ENCODE measurements at places on chromosomes 5 and 9. TPM values are rescaled to one million over a fixed set of nuclear protein-coding genes. Genes with fewer than 3 reads are reported as not detected.

The RAB3C gene
- 0.14 TPM for total RNA-seq

The HRH2 gene
- total RNA-seq, result 0.26 TPM

The TAF1L gene
- total RNA-seq, result 0.04 TPM

The ADGRV1 gene
- total RNA-seq, result 0.04 TPM

The SPOCK1 gene
- total RNA-seq, result 324 TPM

The PCDHB16 gene
- total RNA-seq, result 0.13 TPM

The CETN3 gene
- 9.2 TPM for total RNA-seq

The PCAT7 gene
- not detected for total RNA-seq

The MPDZ gene
- total RNA-seq, result 84.2 TPM

The SET gene
- 795 TPM for total RNA-seq

The PRRX2 gene
- total RNA-seq, result not detected

The OR1K1 gene
- total RNA-seq, result not detected

The CCL21 gene
- total RNA-seq, result not detected

The FOXE1 gene
- total RNA-seq, result not detected

The AIF1L gene
- total RNA-seq, result 64.6 TPM

The CTNNA1 gene
- 527 TPM for total RNA-seq

The ORM2 gene
- total RNA-seq, result not detected

The ELAVL2 gene
- 0.07 TPM for total RNA-seq

The CFAP157 gene
- total RNA-seq, result not detected

The PAEP gene
- total RNA-seq, result not detected

The LHFPL2 gene
- total RNA-seq, result 40.0 TPM

The CDKN2B-AS1 gene
- 0.39 TPM for total RNA-seq

The HTR1A gene
- not detected for total RNA-seq

The STPG3 gene
- not detected for total RNA-seq

The EGFL7 gene
- 500 TPM for total RNA-seq

The CCDC192 gene
- not detected for total RNA-seq

The PCDHGA12 gene
- total RNA-seq, result 8.7 TPM

The CSNK1G3 gene
- total RNA-seq, result 36.3 TPM

The DYNC2I2 gene
- 86.4 TPM for total RNA-seq
